ENCODE measurements at places on chromosomes 5 and 9.

DNA sequence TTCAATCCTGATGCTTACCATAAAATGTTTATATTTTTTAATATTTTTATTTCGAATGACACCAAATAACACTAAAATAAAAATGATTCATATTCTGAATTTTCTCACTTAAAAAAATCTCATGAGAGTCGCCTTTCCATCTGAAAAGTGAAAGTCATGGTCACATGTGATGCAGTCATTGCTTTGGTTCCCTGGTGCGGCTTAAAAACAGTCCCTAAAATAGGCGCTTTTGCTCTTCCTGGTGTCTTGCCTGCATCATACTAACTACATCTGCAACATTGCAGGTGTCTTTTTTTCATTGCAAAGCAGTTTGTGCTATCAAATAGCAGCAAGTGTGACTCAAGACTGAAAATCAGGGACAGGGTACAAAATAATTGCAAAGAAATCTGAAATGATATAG is 185.2 kb upstream of the NREP start:
- no peak for DNase-seq

- DNase-seq, result no peak
Measured at GRCh38 chr5:62578540-62578939, at the start of gene LRRC70. Gene LRRC70, plus strand, starts transcription at chr5:62578819. Its CDS starts 620 bp downstream, at chr5:62579439.

GRCh38 chr5:72752909-72753308 is 63.6 kb upstream of the TNPO1 start:
- no peak for DNase-seq

DNA sequence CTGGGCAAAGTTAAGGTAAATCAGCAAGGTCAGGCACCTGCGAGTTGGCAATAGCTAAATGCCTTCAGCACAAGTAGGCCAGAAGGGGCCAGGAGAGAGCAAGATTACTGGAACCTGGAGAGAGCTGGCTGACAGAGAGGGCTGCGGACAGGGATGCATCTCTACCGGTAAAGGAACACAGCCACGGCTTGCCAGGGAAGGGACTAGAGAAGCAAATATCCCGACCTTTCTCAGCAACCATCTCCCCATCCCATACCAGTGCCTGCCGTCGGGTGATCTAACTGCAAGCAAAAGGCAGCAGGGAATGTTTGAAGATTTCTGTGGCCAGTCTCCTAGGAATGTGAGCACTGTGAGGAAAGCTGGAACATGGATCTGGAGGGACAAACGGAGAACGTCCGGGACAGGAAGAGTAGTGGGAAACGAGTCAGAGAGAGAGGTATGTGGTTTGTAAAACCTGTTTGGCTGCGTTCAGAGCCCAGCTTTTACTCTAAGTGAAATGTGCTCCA is 15.9 kb upstream of the ABLIM3 start:
- peak; percentile 85 for DNase-seq

GRCh38 chr9:15430920-15431844 is 8.5 kb downstream of the SNAPC3 start:
- DNase-seq, result peak; percentile 46

GRCh38 chr5:74623006-74623611 is 17.4 kb downstream of the ENC1 start:
- no peak for DNase-seq

DNA sequence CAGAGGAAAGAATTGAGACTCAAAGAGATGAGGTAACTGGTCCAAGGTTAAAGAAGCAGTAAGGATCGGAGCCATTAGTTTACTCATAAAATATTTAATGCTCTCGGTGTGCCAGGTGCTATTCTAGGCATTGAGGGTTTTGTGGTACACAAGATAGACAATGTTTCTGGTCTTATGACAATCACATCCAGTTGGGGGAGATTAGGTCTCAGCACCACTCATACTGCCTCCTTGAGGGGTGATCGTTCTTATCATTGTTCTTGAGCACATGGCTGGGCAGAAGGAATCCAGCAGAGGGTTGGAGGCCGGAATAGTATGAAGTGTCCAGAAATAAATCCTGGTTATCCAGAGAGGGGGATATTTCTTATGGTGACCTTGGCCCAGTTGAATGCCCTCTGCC is 40.7 kb upstream of the LCP2 start:
- DNase-seq, result no peak

DNA sequence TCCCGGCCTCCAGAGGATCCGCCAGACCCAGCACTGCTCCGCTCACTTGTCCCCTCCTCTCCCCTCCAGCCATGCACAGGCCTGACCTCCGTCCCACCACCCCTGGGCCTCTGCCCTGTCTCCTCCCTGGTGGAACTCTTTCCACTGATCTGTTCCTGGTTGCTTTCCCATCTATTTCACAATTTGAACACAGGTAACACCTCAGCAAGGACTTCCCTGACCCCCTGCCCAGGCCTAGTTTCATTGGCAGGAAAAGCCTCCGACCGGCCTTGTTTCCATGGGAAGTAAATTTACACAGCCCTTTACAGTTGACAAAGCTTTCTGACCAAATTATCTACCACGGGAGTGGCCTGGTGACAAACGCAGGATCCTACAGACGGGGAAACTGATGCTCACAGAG is 14.8 kb downstream of the QSOX2 start:
- no peak for DNase-seq

GRCh38 chr9:121483049-121483448 is 16.6 kb downstream of the GGTA1 start:
- DNase-seq, result peak; percentile 27

GRCh38 chr5:171201310-171201709 is 107.7 kb upstream of the TLX3 start:
- DNase-seq, result no peak

DNA sequence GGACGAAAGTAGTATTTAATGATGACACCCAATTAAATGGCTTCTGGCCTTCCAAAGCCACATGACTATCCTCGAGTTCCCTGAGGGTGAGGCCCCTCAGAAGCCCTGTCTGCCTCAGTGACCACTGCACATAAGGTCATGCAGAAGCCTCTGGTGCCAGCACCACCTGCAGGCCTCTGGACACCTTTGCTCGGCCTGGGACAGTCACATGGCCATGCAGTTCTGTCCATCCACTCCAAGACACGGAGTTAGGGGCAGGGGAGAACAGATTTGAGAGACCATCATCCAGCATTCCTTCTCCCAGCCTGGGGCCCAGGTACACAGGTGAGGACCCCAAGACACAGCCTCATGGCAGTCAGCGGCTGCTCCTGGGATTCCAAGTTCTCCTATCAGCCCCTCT is 145.0 kb downstream of the ROR2 start:
- no peak for DNase-seq

DNA sequence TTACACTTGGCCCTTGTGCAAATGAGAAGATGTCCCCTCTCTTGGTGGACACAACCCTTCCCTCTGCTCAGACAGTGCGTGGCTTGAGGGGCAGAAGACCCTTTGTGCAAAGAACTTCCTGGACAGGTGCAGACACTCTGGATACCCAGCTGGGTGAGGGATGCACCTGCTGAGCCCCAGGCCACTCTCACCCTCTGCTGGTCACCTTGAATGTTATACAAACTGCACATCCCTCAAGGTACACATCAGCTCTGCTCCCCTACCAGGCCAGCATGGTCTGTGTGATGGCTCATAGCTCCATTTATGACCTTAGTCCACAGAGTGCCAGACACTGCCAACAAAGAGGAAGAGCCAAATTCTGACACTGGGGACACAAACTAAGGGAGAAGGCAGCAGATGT is 3.1 kb upstream of the DIRAS2 start:
- no peak for DNase-seq

DNA sequence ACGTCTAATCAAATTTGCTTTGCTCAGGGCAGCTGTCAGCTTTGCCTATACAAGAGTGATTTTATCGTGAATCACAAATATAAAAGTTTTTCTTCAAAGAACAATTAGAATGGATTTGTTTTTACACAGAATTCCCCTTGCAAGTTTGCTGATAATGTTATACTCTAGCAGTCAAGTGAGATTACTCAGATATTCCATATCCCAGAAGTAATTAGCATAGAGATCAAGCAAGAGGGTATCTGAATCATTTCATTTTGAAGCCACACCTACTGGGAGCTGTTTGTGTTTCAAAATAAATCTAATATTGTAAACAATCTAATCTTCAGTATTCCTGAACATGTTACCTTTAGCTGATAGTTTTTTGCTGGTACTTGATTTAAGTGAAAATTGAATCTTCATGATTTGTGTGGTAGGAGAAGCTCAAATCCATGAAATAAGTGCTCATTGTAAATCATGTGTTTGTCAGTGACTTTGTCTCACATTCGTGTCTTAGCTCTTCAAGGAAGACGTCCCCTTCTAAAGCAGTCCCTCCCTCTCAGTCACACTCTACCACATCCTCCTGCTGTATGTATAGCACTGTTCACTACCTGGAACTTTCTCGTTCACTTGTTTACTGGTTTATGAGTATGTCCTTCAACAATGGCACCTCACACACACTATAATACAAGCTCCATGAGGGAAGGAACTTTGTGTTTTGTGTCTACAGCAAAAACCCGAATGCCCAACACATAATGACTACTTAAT is 3.3 kb upstream of the TTC39B start:
- DNase-seq, result no peak

DNA sequence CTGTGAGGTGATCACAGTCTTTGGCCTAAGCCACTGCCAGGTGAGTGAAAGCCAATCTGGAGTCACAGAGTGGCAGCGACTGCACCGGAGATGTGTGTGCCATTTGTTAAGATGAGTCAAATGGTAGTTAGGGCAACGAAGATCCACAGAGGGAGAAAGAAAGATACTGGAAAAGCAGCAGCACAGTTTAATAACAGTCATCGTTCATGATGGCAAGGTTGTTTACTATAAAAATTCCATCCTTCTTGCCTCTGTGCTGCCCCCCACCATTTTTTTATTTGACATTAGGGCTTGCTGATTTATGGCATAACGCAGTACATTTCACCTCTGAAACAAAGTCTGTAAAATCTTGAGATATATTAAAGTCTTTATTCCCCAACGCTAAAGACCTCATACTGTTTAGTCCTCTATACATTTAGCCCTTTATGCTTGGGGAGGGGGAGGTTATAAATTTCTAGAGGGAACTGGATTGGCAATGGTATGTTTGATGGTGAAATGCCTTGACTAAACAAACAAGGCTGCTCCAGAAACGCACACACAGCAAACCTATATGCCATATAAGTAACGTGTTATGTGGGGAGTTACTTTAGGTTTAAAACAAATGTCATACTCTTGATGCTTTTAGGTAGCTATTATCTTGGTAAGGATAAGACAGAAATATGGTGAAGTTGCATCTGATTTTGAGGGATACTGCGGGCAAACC is 55.8 kb upstream of the ABL1 start:
- DNase-seq, result peak; percentile 50

GRCh38 chr5:138603249-138603920 is 28.2 kb upstream of the HSPA9 start:
- no peak for DNase-seq

DNA sequence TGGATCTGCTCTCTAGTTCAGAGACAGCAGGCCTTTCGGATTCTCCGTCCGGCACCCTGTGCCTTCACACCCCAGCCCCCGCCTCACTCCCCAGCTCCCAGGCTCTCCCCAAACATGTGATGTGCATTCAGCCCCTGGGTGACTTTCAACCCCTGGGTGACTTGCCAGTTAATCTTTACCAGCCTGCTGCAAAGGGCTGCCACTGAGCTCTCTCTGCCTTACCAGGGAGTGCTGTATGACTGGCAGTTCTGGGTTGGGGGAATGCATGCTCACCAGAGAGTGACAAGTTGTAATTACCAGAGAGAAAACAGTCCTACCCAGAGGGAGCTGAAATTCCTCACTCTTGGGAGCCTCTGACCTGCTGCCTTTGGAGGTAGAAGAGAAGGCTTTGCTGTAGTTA is 4.9 kb upstream of the ADRA1B start:
- no peak for DNase-seq

DNA sequence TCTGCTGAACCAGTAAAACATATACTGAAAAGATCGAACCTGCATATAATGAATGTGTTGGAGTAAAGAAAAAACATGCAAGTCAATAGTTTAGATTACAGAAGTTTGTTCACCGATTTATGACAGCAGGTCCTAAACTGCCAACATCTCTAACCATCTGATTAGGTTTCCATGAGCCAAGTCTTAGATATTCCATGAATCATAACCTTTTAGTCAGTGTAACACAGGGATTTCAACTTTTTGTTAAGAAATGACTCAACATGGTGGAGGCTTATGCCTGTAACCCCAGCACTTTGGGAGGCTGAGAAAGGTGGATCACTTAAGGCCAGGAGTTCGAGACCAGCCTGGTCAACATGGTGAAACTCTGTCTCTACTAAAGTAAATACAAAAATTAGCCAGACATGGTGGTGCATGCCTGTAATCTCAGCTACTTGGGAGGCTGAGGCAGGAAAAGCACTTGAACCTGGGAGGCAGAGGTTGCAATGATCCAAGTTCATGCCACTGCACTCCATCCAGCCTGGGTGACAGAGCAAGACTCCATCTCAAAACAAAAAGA is 38.7 kb downstream of the APC start:
- no peak for DNase-seq

DNA sequence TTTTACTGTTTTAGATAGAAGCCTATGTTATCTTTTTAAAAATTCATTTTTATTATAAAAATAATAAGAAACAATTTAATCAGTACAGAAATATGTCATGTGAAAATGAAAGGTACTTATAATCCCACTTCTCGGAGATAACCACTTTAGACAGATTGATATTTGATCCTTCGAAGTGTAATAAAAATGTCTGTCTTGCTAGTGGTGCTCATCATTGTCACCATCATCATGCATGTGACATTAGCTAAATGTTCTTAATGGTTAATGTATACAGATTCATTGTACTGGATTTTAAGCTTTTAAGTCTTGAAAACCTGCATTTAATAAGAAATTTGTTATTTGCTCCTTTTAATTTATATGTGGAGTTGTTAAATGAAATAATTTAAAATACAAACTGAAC is 30.1 kb upstream of the FAM120AOS start:
- no peak for DNase-seq

DNA sequence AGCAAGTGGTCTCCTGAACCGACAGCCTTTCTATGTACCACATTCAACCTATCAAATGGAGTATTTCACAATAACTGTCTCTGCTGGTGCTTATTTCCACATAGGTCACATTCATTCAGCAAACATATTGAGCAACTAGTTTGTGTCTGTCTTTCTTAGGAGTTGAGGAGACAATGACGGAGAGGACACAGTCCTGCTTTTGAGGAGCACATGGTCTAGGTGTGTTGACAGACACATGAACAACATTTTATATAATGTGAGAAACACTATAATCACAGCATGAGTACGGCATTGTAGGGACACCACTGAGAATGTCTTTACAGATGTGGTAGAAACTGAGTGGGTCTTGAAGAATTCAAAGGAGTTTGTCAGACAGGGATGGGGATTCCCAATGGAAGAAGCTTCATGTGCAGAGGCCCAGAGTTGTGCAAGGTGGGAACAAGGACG is 28.5 kb downstream of the NFIL3 start:
- DNase-seq, result no peak

DNA sequence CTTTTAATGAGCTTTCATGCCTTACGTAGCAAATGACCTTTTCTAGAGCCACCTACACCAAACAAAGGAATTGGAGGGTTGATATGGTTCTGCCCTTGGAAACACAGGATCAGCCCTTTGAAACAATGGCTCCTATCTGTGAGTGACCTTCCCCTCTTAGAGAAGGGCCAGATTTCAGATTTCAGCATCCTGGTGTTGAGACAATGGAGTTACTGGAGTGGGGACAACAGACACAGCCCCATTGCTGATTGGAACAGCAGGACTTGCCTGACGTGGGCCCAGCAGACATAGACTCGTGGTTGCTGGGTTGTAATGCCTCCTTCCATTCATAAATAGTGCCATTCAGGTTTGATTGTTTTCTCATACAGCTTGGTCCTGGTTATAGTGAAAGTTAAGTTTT is 96.0 kb downstream of the GALNT10 start:
- DNase-seq, result no peak

- DNase-seq, result no peak
Measured at GRCh38 chr9:93452710-93453046, 703 bp downstream of the FAM120AOS start.
